ENCODE measurements at places on chromosomes 7 and 10. TPM values are rescaled to one million over a fixed set of nuclear protein-coding genes. Genes with fewer than 3 reads are reported as not detected.

DNA sequence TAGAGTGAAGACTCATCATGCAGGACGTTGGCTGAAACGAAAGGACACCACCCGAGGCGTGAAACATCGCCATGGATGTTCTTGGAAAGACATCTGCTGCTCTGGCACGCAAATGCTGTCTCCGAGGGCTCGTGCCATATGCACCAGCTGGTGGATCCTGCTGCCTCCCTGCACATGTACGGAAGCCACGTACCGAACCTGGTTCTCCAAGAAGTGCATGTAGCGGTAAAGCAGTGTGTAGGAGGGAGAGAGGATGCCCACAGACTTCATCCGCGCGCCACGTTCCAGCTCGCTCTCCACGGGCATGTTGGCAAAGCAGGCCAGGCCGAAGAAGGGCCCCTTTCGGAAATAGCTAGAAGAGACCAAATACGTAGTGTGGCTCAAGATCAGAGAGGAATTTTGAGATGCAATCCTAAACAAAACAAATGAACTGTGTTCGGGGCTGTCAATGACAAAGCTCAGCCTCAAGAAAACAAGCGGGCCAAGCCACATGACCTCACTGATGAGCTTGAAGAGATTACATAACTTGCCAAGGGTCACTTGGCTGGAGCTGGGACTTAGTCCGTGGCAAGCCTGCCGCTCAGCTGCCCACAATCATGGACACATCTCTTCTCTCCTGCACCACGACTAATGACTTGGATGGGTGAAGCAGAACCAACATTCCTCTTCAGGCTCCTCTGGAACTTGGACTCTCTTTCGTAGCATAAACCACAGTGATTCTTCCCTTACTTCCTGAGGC, 16.5 kb downstream of the DENND11 start:
- H3K27ac ChIP-seq, result no peak overlapping the region
- no peaks in the 10 kb centered on the region for H3K27me3 ChIP-seq
- no peak for DNase-seq
- no peaks in the 10 kb centered on the region for H3K4me1 ChIP-seq

Gene GBF1
- total RNA-seq, result 98.5 TPM

Gene PPP1R9A
- 4.7 TPM for total RNA-seq

Gene PNLIP
- not detected for total RNA-seq

- DNase-seq, result no peak
- no peaks in the 10 kb centered on the region for H3K36me3 ChIP-seq
- H3K27ac ChIP-seq, result no peak overlapping the region
Observed at GRCh38 chr7:158732494-158733219, 28.1 kb upstream of the NCAPG2 start.

Gene KIAA1217
- total RNA-seq, result 108 TPM

- no peak overlapping the region for H3K27ac ChIP-seq
- H3K27me3 ChIP-seq, result no peaks in the 10 kb centered on the region
- H3K4me1 ChIP-seq, result no peaks in the 10 kb centered on the region
- DNase-seq, result no peak
Observed at GRCh38 chr10:1464881-1465417, 272.4 kb downstream of the ADARB2 start.

DNA sequence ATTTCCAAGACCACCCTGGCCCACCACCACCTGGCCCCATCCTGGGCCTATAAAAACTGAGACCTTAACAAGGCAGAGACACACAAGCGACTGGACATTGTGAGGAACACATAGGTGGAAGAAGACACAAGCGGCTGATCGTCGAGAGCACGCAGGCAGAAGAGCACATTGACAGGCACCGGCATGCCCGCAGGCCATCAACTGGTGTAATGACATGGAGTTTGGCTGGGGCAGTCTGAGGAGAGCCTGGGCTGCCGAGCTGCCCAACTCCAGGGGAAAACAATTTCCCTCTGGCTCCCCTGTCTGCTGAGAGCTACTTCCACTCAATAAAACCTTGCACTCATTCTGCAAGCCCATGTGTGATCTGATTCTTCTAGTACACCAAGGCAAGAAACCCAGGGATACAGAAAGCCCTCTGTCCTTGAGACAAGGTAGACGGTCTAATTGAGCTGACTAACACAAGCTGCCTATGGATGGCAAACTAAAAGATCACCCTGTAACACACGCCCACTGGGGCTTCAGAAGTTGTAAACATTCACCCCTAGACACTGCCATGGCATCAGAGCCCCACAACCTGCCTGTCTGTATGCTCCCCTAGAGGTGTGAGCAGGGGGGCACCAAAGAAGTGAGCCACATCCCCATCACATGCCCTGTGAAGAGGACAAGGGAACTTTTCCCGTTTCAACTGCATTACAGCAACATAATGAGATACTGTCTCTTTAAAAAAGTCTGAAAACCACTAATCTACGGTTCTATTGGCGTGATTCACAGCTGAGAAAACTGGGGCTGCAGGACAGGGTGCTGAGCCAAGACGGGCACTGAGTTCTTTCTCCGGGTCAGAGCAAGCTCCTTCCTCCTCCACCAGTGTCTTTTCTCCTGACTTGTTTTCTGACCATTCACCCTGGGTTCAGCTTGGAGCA, 18.5 kb upstream of the TNS3 start:
- no peaks in the 10 kb centered on the region for H3K4me1 ChIP-seq
- no peak overlapping the region for H3K4me3 ChIP-seq
- DNase-seq, result no peak
- H3K36me3 ChIP-seq, result no peaks in the 10 kb centered on the region
- no peaks in the 10 kb centered on the region for H3K27me3 ChIP-seq
- H3K27ac ChIP-seq, result no peak overlapping the region

Gene GNG11
- total RNA-seq, result 2.9 TPM

GRCh38 chr10:11682851-11683250, 59.3 kb upstream of the ECHDC3 start:
- DNase-seq, result no peak
- no peak overlapping the region for H3K27ac ChIP-seq
- H3K36me3 ChIP-seq, result no peaks in the 10 kb centered on the region
- no peaks in the 10 kb centered on the region for H3K27me3 ChIP-seq
- H3K4me1 ChIP-seq, result peaks cover 26% of the 10 kb centered on the region

Gene EGFR
- 56.5 TPM for total RNA-seq

DNA sequence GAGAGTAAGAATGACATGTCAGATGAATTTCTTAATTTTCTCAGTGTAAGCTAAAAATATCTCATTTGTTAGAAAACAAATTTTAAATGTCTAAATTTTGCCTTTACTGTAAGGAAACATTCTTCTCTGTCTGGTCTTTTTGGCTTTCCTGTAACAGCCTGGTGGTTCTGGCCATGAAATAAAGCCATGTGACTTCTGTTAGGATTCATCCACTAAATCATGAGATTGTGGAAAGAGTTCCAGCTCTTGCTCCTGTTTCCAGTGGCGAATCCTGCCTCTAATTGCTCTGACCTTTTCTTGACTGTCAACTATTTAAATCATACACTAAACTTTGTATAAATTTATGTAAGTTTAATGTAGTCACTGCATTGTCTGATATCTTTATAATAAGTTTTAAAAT, 398.5 kb upstream of the AKR1E2 start:
- no peak overlapping the region for H3K4me3 ChIP-seq
- no peaks in the 10 kb centered on the region for H3K27me3 ChIP-seq
- H3K36me3 ChIP-seq, result no peaks in the 10 kb centered on the region
- H3K4me1 ChIP-seq, result no peaks in the 10 kb centered on the region
- no peak for DNase-seq
- no peak overlapping the region for H3K27ac ChIP-seq

Gene PNLIPRP2
- 161 TPM for total RNA-seq

DNA sequence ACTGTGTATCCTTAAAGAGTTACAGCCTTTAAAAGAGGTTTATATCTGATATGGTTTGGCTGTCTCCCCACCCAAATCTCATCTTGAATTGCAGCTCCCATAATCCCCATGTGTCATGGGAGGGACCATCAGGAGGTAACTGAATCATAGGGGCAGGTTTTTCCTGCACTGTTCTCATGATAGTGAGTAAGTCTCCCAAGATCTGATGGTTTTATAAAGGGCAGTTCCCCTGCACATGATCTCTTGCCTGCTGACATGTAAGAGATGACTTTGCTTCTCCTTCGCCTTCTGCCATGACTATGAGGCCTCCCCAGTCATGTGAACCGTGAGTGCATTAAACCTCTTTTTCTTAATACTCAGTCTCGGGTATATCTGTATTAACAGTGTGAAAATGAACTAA, 9.7 kb downstream of the RTKN2 start:
- H3K27me3 ChIP-seq, result no peaks in the 10 kb centered on the region
- H3K36me3 ChIP-seq, result no peaks in the 10 kb centered on the region
- no peak for DNase-seq
- no peak overlapping the region for H3K27ac ChIP-seq

Gene BAMBI
- 0.53 TPM for total RNA-seq

DNA sequence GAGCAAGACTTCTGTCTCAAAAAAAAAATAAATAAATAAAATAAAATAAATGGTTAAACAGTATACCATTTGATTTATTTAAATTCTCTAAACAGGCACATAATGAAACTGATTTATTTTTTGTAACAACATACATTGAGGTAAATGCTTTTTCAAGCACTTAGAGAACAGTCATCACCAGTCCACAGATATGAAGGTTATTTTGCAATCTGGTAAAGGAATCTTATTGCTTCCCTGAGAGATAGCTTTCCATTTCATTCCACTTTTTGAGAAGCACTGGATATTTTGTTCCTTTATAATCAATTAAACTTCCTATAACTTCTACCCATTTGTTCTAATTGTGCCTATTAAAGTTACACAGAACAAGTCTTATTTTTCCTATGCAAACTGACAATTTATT, 5.2 kb downstream of the CEP55 start:
- no peaks in the 10 kb centered on the region for H3K27me3 ChIP-seq
- H3K4me3 ChIP-seq, result no peak overlapping the region
- no peaks in the 10 kb centered on the region for H3K36me3 ChIP-seq

DNA sequence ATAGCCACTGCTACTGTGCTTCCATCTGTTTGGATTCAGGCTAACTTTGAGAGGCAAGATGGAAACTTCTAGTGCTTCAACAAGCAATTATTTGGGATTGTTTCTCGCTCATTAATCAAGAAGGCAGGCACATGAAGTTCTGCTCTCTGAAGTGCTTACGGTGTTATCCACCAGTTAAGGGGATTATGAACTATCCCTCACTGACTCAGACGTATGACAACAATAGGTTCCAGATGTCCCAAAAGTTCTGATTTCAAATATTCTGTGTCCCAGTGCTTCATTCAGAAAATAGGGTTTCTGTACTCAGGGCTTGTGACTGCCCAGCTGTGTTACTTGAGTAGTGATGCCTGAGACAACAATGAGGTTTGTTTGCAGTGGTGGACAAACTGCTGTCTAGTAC, 81.0 kb downstream of the HACD1 start:
- H3K4me1 ChIP-seq, result no peaks in the 10 kb centered on the region
- no peak for DNase-seq
- no peaks in the 10 kb centered on the region for H3K36me3 ChIP-seq
- no peak overlapping the region for H3K27ac ChIP-seq

Gene KLF14
- not detected for total RNA-seq

GRCh38 chr7:71285571-71286145, 153.7 kb downstream of the GALNT17 start:
- H3K27ac ChIP-seq, result no peak overlapping the region
- no peak overlapping the region for H3K4me3 ChIP-seq
- no peaks in the 10 kb centered on the region for H3K27me3 ChIP-seq
- DNase-seq, result no peak
- H3K36me3 ChIP-seq, result no peaks in the 10 kb centered on the region

- H3K4me3 ChIP-seq, result no peak overlapping the region
- H3K4me1 ChIP-seq, result no peaks in the 10 kb centered on the region
- no peaks in the 10 kb centered on the region for H3K27me3 ChIP-seq
- no peak for DNase-seq
- no peak overlapping the region for H3K27ac ChIP-seq
Observed at GRCh38 chr10:33209802-33210201, 124.7 kb downstream of the NRP1 start.

DNA sequence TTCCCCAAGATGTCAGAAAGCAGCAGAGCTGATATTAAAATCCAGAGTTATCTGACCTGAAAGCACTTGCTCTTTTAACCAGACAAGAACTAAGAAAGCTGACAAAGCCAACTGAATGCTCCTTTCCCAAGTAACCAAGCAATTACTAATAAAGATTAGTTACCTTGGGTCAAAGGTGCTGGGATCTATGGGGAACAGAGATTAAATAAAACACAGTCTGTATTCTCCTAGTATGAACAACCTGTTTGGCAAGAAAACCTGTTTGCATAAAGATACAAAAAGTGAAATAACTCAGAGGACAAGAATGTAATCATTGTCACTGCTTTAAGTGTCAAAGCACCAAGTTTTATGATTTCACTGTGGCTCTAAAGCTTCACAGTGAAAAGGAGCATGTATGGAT, 35.7 kb downstream of the ITPRID1 start:
- H3K4me3 ChIP-seq, result no peak overlapping the region
- H3K27ac ChIP-seq, result no peak overlapping the region
- H3K4me1 ChIP-seq, result no peaks in the 10 kb centered on the region
- no peaks in the 10 kb centered on the region for H3K27me3 ChIP-seq
- DNase-seq, result no peak

DNA sequence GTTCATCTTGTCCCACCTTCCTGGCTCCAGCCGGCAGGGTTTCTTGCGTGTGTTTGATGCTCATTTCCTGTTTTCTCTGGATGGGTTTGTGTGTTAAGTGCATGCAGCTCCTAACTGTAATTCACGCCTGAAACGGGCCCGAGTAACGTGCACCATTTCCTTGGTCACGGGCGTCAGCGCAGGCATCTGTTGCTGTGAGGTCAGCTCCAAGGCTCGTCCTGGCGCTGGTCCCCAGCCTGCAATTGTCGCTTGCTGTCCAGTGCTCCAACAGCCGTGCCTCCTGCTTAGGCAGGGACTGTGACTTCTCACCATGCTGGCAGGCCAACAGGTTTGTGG, 201.1 kb downstream of the GLRX3 start:
- no peaks in the 10 kb centered on the region for H3K36me3 ChIP-seq
- no peaks in the 10 kb centered on the region for H3K27me3 ChIP-seq
- no peak overlapping the region for H3K4me3 ChIP-seq
- H3K27ac ChIP-seq, result no peak overlapping the region

DNA sequence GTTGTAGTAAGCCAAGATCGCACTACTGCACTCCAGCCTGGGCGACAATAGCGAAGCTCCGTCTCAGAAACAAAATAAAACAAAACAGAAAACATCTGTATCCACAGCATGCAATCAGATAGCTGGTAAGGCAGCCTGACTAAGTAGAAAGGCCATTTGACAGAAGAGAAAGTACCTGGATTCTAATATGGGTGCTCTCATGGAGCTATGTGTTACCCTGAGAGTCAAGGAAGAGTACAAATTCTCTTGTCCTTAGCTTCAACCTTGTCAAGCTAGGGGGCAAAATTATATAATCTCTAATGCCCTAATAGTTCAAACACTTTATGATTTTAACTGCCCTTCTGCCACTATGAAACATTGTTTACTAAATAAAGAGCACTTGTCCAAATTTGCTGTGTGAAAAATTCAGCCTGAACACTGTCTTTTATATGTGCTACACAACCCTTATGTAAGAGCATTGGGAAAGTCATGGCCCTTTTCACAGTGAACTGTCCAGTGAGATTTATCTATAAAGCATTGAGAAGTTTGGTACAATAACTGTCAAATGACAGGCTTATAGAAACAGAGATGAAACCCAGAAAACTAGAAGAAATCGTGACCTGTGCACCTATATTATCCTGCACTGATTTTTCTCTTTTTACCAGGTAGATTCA, 51.2 kb upstream of the PRKG1 start:
- no peaks in the 10 kb centered on the region for H3K36me3 ChIP-seq
- H3K27ac ChIP-seq, result no peak overlapping the region
- no peaks in the 10 kb centered on the region for H3K4me1 ChIP-seq
- no peak overlapping the region for H3K4me3 ChIP-seq

Gene GALNT17
- 17.3 TPM for total RNA-seq

GRCh38 chr7:7821517-7821916, 103.1 kb upstream of the RPA3 start:
- H3K4me3 ChIP-seq, result no peak overlapping the region
- H3K36me3 ChIP-seq, result no peaks in the 10 kb centered on the region
- no peak overlapping the region for H3K27ac ChIP-seq
- DNase-seq, result no peak
- H3K27me3 ChIP-seq, result no peaks in the 10 kb centered on the region

Data from Peyer's patch (tissue), 4 donors.